Ovary (tissue), 10 donors: ENCODE measurements at places on chromosomes 5 and 9.

DNA sequence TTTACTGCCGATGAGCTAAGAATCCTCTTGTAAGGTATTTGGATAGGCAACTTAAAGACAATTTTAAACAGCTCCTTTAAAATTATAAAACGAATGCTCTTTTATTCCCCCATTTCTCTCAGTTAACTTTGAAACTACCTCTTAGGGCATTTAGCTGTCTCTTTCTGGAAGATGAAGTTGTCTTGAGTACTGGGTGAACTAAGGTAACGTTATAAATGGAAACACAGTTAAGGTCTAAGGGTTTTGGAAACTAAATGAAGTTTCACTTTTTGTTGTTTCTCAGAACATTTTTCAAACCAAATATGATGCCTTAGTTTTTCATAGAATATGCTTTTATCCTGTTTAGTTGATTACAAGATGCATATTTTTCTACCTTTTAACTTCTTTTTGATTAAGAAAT is 6.8 kb downstream of the UBE2R2 start:
- peaks cover 1% of the 10 kb centered on the region for H3K4me1 ChIP-seq
- H3K27ac ChIP-seq, result no peak overlapping the region
- H3K36me3 ChIP-seq, result no peaks in the 10 kb centered on the region
- no peak overlapping the region for H3K4me3 ChIP-seq
- H3K27me3 ChIP-seq, result no peaks in the 10 kb centered on the region
- DNase-seq, result no peak

- H3K4me1 ChIP-seq, result peaks cover 9% of the 10 kb centered on the region
- no peak overlapping the region for H3K27ac ChIP-seq
- DNase-seq, result no peak
- H3K4me3 ChIP-seq, result no peak overlapping the region
- no peaks in the 10 kb centered on the region for H3K36me3 ChIP-seq
Observed at GRCh38 chr9:128895556-128895955, 13.6 kb downstream of the LRRC8A start.

- peak overlapping the region; percentile 68 for H3K27ac ChIP-seq
- peaks cover 7% of the 10 kb centered on the region for H3K4me1 ChIP-seq
- H3K36me3 ChIP-seq, result no peaks in the 10 kb centered on the region
- DNase-seq, result no peak
- H3K4me3 ChIP-seq, result peak overlapping the region; percentile 66
- no peaks in the 10 kb centered on the region for H3K27me3 ChIP-seq
Observed at GRCh38 chr9:120841930-120842684, 615 bp downstream of the PSMD5 start.

DNA sequence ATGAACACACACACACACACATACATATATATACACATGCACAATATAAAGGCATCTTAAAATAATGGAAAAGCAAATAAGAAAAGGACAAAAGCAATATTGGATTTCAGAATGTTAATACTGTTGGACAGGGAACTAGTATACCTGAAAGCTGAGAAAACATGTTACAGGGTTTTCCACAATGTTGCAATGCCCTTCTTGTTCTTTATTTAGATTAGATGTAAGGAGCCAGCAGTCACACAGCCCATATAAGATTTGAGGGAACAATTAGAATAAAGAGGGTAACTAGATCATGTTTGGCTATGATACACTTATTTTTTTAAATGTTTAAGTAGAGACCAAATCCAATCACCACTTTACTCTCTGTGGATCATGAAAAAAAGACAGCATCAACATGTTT is 61.7 kb downstream of the SH3TC2 start:
- H3K27me3 ChIP-seq, result no peaks in the 10 kb centered on the region
- no peak overlapping the region for H3K4me3 ChIP-seq
- no peaks in the 10 kb centered on the region for H3K4me1 ChIP-seq
- H3K36me3 ChIP-seq, result no peaks in the 10 kb centered on the region
- DNase-seq, result no peak

DNA sequence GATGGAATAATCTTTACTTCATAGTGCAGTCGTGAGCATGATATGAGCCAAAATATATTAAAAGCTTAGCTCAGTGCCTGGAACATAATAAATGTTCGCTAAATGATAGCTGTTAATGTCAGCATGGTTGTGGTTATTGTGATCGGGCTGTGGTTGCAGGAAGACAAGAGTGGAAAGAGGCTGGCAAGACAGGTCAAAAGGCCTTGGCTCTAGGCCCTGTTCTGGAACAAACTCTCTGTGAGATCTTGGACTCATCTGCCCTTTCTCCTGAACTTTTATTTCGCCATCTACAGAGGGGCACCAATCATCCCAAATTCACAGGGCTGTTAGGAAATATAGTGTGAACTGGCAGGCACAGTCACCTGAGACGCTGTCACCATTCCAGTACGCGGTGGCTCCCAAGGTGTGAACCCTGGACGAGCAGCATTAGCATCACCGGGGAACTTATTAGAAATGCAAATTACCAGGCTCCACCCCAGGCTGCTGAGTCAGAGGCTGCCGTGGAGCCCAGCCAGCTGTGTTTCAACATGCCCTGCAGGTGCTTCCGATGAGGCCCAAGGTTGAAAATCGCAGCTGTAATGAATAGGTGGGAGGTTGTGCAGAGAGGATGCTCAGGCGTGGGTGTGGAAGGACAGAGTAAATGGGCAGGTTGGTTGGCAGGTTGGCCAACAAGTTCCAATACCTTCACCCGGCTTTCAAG is 50.2 kb upstream of the SAP30L start:
- H3K36me3 ChIP-seq, result no peaks in the 10 kb centered on the region
- DNase-seq, result no peak
- peaks cover 6% of the 10 kb centered on the region for H3K4me1 ChIP-seq
- no peak overlapping the region for H3K4me3 ChIP-seq

DNA sequence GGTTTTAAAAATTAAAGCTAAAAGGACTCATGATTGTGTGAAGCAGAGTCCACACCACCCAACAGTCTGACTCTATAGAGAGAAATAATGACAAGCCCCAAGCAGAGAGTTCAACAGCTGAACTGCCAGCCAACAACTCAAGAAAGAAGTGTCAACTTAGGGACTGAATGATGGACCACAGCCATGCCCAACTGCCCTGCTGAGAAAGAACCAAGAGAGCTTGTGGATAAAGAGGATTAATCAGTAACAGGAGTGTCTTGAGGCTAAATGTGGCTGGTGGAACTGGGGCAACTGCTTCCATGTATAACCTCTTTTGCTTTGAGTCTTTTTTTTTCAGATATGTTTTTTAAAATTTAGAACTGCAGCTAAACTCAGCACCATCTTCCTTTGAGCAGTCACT is 109.3 kb downstream of the HSD17B3 start:
- no peak overlapping the region for H3K4me3 ChIP-seq
- peaks cover 2% of the 10 kb centered on the region for H3K4me1 ChIP-seq
- H3K27ac ChIP-seq, result no peak overlapping the region
- no peaks in the 10 kb centered on the region for H3K36me3 ChIP-seq

- H3K4me1 ChIP-seq, result no peaks in the 10 kb centered on the region
- H3K27me3 ChIP-seq, result no peaks in the 10 kb centered on the region
- no peak for DNase-seq
- no peak overlapping the region for H3K4me3 ChIP-seq
Observed at GRCh38 chr5:77960305-77960704, 184.2 kb upstream of the TBCA start.

DNA sequence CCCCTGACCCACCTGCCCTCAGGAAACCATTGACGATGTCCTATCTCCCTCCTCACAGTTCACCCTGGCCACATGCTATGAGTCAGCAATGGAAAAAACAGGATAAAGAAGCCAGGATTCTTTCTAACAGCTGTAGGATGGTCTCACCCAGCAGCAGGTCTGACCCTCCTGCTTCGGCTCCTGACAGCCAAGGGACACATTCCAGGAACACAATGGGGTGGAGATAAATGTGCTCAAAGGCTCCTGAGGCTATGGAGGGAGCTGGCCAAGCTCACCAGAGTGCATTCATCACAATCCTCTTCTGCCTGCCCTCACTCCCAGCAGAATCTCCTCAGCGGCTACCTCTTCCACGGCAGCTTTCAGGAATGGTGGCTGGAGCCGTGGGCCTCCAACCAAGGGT is 170.3 kb downstream of the PJA2 start:
- no peak overlapping the region for H3K27ac ChIP-seq
- H3K27me3 ChIP-seq, result no peaks in the 10 kb centered on the region
- no peaks in the 10 kb centered on the region for H3K36me3 ChIP-seq

- H3K4me3 ChIP-seq, result no peak overlapping the region
- no peaks in the 10 kb centered on the region for H3K27me3 ChIP-seq
- peak; percentile 6 for DNase-seq
- no peaks in the 10 kb centered on the region for H3K36me3 ChIP-seq
- no peak overlapping the region for H3K27ac ChIP-seq
- no peaks in the 10 kb centered on the region for H3K4me1 ChIP-seq
Observed at GRCh38 chr5:1724822-1725602, 74.6 kb downstream of the MRPL36 start.

GRCh38 chr5:25005431-25005830 is 360.7 kb upstream of the CDH10 start:
- H3K4me1 ChIP-seq, result no peaks in the 10 kb centered on the region
- no peak for DNase-seq
- H3K27me3 ChIP-seq, result no peaks in the 10 kb centered on the region
- H3K4me3 ChIP-seq, result no peak overlapping the region
- no peaks in the 10 kb centered on the region for H3K36me3 ChIP-seq

DNA sequence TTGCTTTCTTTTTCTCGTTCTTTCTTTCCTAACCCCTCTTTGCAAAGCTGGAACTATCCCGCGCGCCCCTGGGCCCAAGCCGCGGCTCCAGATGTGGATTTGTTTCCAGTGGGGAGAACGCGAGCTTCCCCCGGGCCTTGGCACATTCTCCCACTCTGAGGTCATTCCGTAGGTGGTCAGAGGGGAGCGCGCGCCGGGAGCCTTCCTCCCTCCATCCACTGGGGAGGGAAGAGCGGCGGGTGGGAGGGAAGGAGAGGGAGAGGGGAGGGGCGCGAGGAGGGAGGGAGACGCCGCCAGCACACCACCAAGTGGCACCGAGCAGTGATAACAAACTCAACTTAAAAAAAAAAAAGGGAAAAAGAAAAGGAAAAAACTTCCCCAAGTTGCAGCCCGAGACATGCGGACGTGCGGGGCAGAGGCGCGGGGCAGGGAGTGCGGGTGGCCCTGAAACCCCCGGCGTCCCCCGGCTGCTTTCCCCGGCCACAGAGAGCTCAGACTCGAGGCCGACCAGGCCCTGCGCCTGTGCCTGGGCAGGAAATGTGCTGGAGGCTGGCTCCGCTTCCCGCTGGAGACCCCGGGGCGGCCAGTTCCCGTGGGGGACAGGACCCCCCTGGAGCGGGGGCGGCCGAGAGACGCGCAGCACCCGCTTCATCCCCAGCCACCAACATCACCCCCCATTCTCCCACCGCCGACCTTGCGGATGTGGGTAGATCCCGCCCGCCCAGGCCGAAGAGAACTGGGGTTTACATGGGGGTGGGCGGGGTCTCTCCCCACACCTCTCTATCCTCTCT is 3.1 kb downstream of the IER5L start:
- peaks cover 14% of the 10 kb centered on the region for H3K4me1 ChIP-seq
- peak overlapping the region; percentile 52 for H3K4me3 ChIP-seq
- peak; percentile 93 for DNase-seq

- DNase-seq, result no peak
- no peaks in the 10 kb centered on the region for H3K4me1 ChIP-seq
- no peak overlapping the region for H3K27ac ChIP-seq
- no peaks in the 10 kb centered on the region for H3K36me3 ChIP-seq
- no peak overlapping the region for H3K4me3 ChIP-seq
Observed at GRCh38 chr9:107090218-107090617, 192.9 kb upstream of the RAD23B start.
